ENCODE measurements at places on chromosomes 13 and 19. TPM values are rescaled to one million over a fixed set of nuclear protein-coding genes. Genes with fewer than 3 reads are reported as not detected.

Gene CAPN12
- total RNA-seq: 0.42 TPM

Gene CERS1
- 1.1 TPM for total RNA-seq

Gene ANKRD27
- total RNA-seq: 41.7 TPM

Gene JAK3
- total RNA-seq: 0.84 TPM

Gene GRK1
- total RNA-seq: not detected

Gene CCDC70
- not detected for total RNA-seq

Gene NLRP4
- total RNA-seq: not detected

Gene KASH5
- total RNA-seq: not detected

Gene ZNF667
- 0.41 TPM for total RNA-seq

Gene SHANK1
- not detected for total RNA-seq

Gene FGF22
- total RNA-seq: not detected

Gene SOHLH2
- total RNA-seq: not detected

Gene LILRB4
- total RNA-seq: 1.2 TPM

- DNase-seq: no peak
- no peaks in the 10 kb centered on the region for H3K4me1 ChIP-seq
- no peaks in the 10 kb centered on the region for H3K27me3 ChIP-seq
- no peak overlapping the region for H3K4me3 ChIP-seq
- no peaks in the 10 kb centered on the region for H3K36me3 ChIP-seq
Observed at GRCh38 chr13:100725472-100725871, 50.9 kb upstream of the TMTC4 start.

DNA sequence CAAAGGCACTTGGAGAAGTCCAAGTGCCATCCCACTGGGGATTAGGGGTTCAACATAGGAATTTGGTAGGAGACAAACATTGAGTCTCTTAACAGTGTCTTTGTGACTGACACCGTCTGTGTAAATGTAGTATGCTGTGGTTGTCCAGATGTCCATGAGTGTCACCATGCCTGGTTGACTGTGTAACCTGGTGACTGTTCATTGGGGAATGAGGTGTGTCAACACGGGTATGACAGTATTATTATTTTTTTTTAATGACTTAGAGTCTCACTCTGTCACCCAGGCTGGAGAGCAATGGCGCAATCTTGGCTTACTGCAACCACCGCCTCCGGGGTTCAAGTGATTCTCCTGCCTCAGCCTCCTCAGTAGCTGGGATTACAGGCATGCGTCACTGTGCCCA lies 16.2 kb downstream of the PKN1 start:
- H3K27me3 ChIP-seq: no peaks in the 10 kb centered on the region
- peaks cover 86% of the 10 kb centered on the region for H3K36me3 ChIP-seq
- no peak overlapping the region for H3K4me3 ChIP-seq
- H3K4me1 ChIP-seq: no peaks in the 10 kb centered on the region

GRCh38 chr19:4032436-4032835 lies 24.9 kb downstream of the PIAS4 start:
- H3K27ac ChIP-seq: no peak overlapping the region
- H3K27me3 ChIP-seq: no peaks in the 10 kb centered on the region
- H3K4me3 ChIP-seq: no peak overlapping the region
- DNase-seq: no peak

DNA sequence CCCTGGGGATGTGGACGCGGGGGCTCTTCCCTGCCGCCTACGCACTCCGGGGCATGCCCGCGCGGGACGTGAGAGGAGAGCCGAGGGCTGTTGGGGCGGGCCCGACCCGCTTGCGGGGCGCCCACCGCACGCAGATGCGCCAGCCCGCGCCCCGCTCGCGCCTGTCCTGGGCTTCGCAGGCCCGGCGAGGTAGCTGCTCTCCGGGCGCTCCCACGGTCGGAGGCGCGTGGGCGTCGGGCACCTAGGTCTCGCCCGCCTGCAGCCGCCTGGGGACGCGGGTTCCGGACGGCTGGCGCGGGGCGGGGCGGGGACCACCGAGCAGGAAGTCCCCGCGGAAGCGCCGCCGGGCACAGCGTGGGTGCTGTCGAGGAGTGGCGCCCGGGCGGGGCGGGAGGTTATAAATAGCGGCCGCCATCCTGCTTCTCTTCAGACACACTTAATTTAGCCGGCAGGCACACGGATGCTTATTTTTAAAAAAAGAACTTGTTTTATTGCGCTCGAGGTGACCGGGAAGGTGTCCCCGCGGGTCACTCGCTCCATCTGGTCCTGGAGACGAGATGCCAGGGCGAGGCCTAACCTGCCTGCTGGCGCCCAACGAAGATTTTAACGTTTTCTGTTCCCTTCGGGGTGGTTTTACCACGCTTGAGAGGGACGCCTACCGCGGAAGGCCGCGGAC lies 561 bp upstream of the GJA3 start:
- DNase-seq: no peak
- peak overlapping the region; percentile 34 for H3K4me3 ChIP-seq
- H3K36me3 ChIP-seq: no peaks in the 10 kb centered on the region
- H3K4me1 ChIP-seq: no peaks in the 10 kb centered on the region
- H3K27ac ChIP-seq: no peak overlapping the region
- peaks cover 63% of the 10 kb centered on the region for H3K27me3 ChIP-seq

GRCh38 chr13:108776650-108777049 lies 147.2 kb downstream of the MYO16 start:
- H3K4me1 ChIP-seq: no peaks in the 10 kb centered on the region
- H3K27ac ChIP-seq: no peak overlapping the region
- DNase-seq: no peak
- H3K27me3 ChIP-seq: no peaks in the 10 kb centered on the region
- no peak overlapping the region for H3K4me3 ChIP-seq

DNA sequence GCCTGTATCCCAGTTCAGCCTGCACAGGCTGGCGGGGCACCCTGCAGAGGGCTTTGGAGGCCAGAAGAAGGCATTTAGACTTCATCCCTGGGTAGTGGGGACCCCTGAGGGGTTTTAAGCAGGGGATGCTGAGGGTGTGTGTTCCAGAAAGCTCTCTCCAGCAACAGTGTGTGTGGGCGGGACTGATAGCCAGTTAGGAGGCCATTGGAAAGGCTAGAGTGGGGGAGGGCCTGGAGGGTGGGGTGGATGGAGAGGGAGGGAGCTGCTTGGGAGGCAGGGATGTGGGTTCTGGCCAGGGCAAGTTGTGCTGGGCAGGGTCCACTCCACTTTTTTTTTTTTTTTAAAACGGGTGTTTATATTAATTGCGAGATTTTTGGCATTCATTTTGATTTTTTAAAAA lies 28.3 kb downstream of the LYL1 start:
- no peak for DNase-seq
- H3K4me3 ChIP-seq: no peak overlapping the region
- peak overlapping the region; percentile 98 for H3K27ac ChIP-seq
- peaks cover 64% of the 10 kb centered on the region for H3K4me1 ChIP-seq
- H3K27me3 ChIP-seq: no peaks in the 10 kb centered on the region
- no peaks in the 10 kb centered on the region for H3K36me3 ChIP-seq

DNA sequence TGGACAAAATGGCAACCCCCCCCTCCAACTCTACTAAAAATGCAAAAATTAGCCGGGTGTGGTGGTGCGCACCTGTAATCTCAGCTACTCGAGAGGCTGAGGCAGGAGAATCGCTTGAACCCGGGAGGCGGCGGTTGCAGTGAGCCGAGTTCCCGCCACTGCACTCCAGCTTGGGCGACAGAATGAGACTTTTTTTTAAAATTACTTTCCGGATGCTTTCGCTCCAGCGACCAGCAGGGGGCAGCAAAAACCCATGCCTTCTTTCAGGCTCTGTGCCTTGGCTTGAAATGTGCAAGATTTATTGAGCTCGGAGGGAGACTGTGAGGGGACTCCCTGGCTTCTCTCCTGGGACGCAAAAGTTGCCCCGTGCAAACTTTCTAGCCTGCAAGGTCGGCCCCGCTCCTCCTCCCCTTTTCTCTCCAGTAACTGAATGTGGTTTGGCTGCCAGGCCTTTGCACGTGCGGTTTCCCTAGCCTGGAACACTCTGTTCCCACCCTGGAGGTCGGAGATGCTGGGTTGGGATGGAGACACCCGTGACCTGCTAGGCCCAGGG lies 61.4 kb upstream of the NFIC start:
- H3K4me3 ChIP-seq: no peak overlapping the region
- no peaks in the 10 kb centered on the region for H3K36me3 ChIP-seq
- peaks cover 46% of the 10 kb centered on the region for H3K27me3 ChIP-seq
- H3K27ac ChIP-seq: no peak overlapping the region
- peaks cover 3% of the 10 kb centered on the region for H3K4me1 ChIP-seq

DNA sequence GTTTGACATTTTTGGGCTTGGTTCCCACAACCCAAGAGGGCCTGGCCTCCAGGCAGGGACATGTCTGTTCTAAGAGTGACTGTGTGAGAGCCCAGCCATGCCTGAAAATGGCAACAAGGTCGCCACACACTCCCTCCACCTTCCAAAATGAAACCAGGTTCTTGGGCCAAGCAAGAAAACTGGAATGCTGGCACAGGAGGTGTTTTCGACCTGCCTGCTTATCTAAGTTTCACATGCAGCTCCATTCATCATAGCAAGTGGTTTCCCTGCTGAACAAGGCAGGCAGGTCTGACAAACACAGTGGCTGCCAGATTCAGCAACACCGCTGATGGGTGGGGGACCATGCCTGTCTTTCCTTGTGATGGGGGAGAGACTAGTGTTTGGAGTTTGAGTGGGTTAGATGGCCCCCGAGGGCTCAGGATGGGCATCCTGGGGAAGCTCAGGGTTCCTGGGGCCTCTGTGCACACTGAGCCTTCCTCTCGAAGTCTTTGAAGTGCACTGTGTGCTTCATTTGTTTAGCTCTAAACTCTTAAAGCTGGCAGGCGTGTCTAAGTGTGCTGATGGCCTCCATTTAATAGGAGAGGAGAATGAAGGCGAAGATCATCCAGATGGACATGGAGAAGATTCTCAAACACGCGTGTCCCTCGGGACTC lies 17.9 kb upstream of the GAS6 start:
- DNase-seq: no peak
- H3K27ac ChIP-seq: peak overlapping the region; percentile 58
- H3K4me1 ChIP-seq: peaks cover 41% of the 10 kb centered on the region
- no peak overlapping the region for H3K4me3 ChIP-seq
- H3K36me3 ChIP-seq: no peaks in the 10 kb centered on the region

GRCh38 chr13:42272115-42272803 lies at the start of gene AKAP11:
TSS of gene AKAP11 (plus strand) at chr13:42272152. CDS start at chr13:42286349, 14,197 bp downstream.
- H3K27me3 ChIP-seq: peaks cover 5% of the 10 kb centered on the region
- peak within 1 kb of the TSS; percentile 75 for H3K27ac ChIP-seq
- no peaks in the 10 kb centered on the region for H3K36me3 ChIP-seq
- H3K4me3 ChIP-seq: peak within 1 kb of the TSS; percentile 69
- H3K4me1 ChIP-seq: peaks cover 9% of the 10 kb centered on the region
- DNase-seq: peak; percentile 2

GRCh38 chr19:18672606-18673337 lies 10.7 kb upstream of the CRTC1 start:
- peaks cover 21% of the 10 kb centered on the region for H3K4me1 ChIP-seq
- DNase-seq: no peak

GRCh38 chr13:92224052-92224821 lies 825.8 kb downstream of the GPC5 start:
- no peaks in the 10 kb centered on the region for H3K4me1 ChIP-seq
- no peaks in the 10 kb centered on the region for H3K36me3 ChIP-seq
- no peak for DNase-seq
- H3K4me3 ChIP-seq: no peak overlapping the region
- no peak overlapping the region for H3K27ac ChIP-seq
- no peaks in the 10 kb centered on the region for H3K27me3 ChIP-seq

- no peaks in the 10 kb centered on the region for H3K27me3 ChIP-seq
- H3K4me3 ChIP-seq: no peak overlapping the region
- H3K27ac ChIP-seq: no peak overlapping the region
- H3K36me3 ChIP-seq: no peaks in the 10 kb centered on the region
Observed at GRCh38 chr13:106156468-106156867, 379.0 kb downstream of the EFNB2 start.

- H3K4me1 ChIP-seq: no peaks in the 10 kb centered on the region
- DNase-seq: no peak
- no peak overlapping the region for H3K27ac ChIP-seq
- no peaks in the 10 kb centered on the region for H3K27me3 ChIP-seq
- no peak overlapping the region for H3K4me3 ChIP-seq
Observed at GRCh38 chr13:109899316-109899715, 112.9 kb upstream of the IRS2 start.

GRCh38 chr19:18259893-18260292 lies 14.4 kb downstream of the IQCN start:
- H3K4me3 ChIP-seq: no peak overlapping the region
- no peak overlapping the region for H3K27ac ChIP-seq
- H3K4me1 ChIP-seq: no peaks in the 10 kb centered on the region
- DNase-seq: no peak
- no peaks in the 10 kb centered on the region for H3K27me3 ChIP-seq
- no peaks in the 10 kb centered on the region for H3K36me3 ChIP-seq

GRCh38 chr13:109196948-109197347 lies 567.5 kb downstream of the MYO16 start:
- H3K4me3 ChIP-seq: no peak overlapping the region
- no peaks in the 10 kb centered on the region for H3K27me3 ChIP-seq
- no peaks in the 10 kb centered on the region for H3K4me1 ChIP-seq
- DNase-seq: no peak

DNA sequence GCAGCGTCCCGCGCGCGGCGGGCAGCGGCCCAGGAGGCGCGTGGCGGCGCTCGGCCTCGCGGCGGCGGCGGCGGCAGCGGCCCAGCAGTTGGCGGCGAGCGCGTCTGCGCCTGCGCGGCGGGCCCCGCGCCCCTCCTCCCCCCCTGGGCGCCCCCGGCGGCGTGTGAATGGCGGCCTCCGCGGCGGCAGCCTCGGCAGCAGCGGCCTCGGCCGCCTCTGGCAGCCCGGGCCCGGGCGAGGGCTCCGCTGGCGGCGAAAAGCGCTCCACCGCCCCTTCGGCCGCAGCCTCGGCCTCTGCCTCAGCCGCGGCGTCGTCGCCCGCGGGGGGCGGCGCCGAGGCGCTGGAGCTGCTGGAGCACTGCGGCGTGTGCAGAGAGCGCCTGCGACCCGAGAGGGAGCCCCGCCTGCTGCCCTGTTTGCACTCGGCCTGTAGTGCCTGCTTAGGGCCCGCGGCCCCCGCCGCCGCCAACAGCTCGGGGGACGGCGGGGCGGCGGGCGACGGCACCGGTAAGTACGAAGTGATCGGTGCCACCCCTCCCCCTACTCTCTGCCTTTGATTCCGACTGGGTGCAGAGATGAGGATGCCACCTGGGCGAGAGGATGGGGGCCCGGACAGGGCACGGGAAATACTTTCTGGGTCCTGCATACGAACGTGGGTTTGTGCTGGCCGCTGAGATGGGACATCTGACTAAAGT lies 874 bp downstream of the TRIM28 start:
- H3K27ac ChIP-seq: peak overlapping the region; percentile 97
- peaks cover 21% of the 10 kb centered on the region for H3K4me1 ChIP-seq
- H3K36me3 ChIP-seq: peaks cover 37% of the 10 kb centered on the region
- DNase-seq: no peak
- H3K27me3 ChIP-seq: no peaks in the 10 kb centered on the region

GRCh38 chr19:19171821-19172532 lies 1.9 kb upstream of the MEF2B start:
- H3K27me3 ChIP-seq: no peaks in the 10 kb centered on the region
- peaks cover 26% of the 10 kb centered on the region for H3K4me1 ChIP-seq
- DNase-seq: peak; percentile 73
- no peak overlapping the region for H3K27ac ChIP-seq
